Dermis blood vessel endothelial cell (primary cell): ENCODE measurements at places on chromosomes 5 and 9. TPM values are rescaled to one million over a fixed set of nuclear protein-coding genes. Genes with fewer than 3 reads are reported as not detected.

NUTM2G gene
- total RNA-seq, result not detected in 2 replicates

ARAP3 gene
- total RNA-seq, result 46.1 and 65.8 TPM in 2 replicates

FAM219A gene
- 9.2 and 14.7 TPM in 2 replicates for total RNA-seq

THG1L gene
- total RNA-seq, result 4.4 and 7.1 TPM in 2 replicates

PCDHA3 gene
- 0.14 and 0.17 TPM in 2 replicates for total RNA-seq

- no peak for DNase-seq
These were observed 609.5 kb upstream of the NUDT12 start for GRCh38 chr5:104171958-104172690.

DNA sequence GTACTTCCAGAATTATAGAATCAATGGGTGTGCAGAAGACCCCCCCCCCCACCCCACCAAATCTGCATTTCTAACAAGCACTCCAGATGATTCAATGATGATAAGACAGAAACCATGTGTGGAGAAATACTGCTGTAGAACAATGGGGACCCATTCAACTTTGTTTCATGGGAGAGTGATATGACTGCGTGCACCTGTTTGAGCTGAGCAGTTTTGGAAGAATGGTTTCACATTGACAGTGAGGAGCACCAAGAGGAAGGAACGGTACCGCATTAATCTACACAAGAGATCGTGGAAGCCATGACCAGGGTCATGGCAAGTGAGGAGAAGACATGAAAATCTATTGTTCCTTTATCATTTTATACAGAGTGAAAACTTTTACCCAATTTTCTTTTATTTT, 202.7 kb downstream of the CD180 start:
- DNase-seq, result no peak

DNA sequence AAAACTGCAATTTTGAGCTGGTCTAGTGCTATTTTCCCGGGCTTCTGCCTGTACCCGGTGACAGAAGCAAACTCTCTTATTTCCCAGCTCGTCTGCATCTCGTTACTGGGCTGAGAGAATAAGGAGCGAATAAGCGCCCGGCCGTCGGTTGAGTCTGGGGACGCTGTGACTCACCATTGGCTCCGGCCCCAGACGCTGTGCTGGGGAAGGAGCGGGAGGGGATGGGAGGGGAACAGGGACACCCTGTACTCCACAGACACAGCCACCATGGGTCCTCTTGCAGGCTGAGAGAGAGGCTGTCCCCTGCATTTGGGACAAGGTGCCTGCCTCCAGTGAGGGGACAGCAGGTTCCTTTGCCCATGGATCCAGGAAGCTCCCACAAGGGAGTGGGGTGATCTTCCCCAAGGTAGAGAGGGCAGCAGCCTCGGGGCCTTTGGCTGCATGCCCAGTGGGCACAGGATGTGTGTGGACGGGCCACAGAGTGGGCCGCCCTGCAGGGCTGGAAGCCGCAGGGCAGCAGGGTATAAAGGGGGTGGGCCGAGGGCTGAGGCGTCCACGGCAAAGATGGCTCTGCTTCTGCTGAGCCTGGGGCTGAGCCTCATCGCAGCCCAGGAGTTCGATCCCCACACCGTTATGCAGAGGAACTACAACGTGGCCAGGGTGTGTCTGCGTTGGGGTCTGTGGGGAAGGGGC, at the start of gene LCN9:
Gene LCN9 (plus strand): TSS at position 552 of the 693 bp plus-strand sequence. CDS start 13 bp downstream, at position 565.
- DNase-seq, result peak; percentile 5

DNA sequence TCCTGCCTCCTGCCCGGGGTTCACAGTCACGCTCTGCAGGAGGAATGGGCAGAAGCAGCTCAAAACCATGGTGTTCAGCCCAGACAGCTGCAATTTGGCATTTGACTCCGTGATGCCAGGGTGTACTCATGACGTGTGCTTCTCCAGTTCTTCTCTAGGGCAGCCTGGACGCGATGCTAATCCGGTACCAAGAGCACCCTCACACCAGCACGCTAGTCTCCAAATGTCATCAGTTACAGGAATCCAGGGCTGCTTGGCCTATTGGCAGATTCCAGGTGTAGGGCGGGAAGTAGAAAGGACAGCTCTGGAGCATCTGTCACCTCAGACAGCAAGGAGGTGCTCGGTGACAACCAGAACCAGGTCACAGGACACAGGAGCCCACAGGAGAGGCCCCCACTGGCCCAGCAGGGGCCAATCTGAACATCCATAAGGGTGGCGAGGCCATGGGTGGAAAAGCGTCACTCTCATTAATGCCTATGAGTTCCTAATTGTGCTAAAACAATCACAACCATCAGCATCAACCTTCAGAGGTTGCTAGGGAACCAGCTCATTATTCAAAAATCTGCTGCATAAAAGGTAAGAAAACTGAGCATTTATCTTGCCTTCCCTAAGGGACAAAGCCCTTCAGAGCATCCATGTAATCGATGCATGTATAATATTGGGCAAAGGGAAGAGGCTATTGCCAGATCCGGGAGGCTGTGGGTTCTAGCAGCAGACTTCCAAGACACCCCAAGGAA, 241.9 kb upstream of the IRX4 start:
- no peak for DNase-seq

- peak; percentile 62 for DNase-seq
These were observed 188.7 kb upstream of the POU5F2 start for GRCh38 chr5:93930098-93930497.

DNA sequence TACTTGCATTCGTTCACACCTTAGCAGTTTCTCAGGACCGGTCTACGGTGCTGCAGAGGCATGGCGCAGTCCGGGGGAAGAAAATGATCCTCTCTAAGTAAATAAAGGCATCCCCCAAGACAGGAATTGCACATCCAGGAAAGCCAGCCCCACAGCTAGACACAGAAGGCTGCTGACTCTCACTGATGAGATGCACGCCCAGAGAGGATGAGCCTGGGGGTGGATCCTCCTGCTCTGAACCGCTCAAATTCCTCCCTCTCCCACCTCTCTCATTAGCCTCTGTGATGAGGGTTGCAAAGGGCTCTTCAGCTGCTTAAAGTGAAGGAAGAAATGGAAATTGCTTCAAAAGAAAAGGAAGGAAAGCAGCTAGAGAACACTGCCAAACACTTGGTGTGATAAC, 132.4 kb downstream of the TTLL11 start:
- no peak for DNase-seq

DNA sequence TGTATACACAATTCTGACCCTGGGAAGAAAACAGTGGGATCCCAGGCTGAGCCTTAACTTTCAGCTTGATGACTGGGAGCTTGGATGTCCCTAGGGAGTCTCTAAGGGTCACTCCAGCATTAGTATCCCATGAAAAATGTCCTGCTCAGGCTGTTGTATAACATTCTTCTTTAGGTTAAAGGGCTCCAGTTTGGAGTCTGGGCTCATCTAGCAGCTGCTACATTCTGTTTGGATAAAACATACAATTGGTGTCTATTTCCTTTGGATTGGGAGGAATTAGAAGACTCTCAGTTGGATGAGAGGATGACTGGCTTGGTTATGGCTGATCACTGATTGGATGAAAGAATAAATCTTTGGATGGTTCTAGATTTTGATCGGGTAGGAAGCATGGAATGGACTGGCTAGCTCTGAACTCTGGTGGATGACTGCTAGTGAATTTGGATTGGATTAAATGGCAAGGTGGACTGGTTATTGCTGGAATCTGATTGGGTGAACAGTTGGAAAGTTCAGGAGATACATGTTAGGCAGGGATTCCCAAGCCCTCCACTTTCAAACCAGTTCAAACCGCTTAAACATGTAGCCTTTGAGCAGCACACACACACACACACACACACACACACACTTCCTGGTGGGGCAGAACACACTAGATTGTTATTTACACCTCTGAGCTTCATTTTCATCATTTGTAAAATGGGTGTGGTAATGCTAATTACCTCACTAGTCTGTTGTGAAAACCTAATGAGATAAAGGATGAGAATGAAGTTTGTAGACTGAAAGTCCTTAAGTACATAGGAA, 7.1 kb upstream of the MYOZ3 start:
- no peak for DNase-seq
